ENCODE measurements at places on chromosomes 1 and 21.

GRCh38 chr1:33123266-33123665, 42.3 kb downstream of the AZIN2 start:
- DNase-seq = no peak

DNA sequence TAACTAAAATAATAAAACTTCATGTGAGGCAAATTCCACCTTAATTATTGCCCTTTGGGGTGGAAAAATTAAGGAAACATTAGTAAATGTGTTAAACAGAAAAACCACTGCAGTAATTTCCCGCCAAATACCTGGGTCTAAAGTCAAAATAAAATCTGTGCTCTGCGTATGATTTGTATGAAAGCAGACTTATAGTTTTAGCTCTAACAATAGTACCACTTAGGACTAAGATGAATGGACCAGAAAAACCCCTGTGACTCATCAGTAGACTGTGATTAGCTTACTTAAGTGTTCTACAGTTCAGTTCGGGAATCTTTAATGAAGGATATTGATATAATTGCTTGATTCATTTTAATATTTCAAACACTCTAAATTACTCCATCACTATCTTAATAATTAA, 23.3 kb upstream of the C1orf105 start:
- no peak for DNase-seq

GRCh38 chr1:60541831-60542532, 468.4 kb upstream of the C1orf87 start:
- DNase-seq = no peak

GRCh38 chr1:239811211-239811885, 280.3 kb upstream of the FMN2 start:
- DNase-seq = no peak

DNA sequence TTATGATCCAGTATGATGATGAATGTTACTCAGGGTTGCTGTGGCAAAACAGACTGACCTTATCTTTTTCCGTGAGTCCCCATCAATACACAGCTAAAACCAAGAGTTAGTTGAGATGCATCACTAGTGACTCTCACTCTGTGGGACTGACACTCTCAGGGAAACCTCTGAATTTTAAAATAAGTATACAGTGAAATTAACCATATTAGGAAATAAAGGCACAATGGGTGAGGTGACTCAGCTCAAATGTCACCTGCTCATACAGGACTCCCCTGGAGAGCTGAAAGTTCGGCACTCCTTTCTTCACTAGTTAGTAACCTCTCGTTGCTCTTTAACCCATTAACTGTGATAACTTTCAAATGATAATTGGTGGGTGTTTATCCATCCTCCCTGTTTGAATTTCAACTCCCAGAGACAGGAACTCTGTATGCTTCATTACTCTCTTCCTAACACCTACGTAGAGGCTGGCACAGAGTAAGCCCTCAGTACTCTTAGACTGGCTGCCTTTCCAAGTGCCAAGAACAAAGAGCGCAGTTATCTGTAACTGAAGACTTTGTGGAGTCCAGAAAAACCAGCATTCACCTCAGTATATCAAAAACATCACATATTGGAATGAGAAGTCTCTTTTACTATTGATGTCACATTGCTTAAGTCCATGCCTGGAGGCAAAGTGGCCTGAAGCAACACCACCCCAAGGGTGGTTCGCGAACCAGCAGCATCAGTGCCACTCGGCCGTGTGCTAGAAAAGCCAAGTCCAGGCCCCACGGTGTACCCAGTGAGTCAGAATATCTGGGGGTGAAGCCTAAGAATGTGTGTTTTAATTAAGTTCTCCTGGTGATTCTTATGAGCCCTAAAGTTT, 91.1 kb downstream of the NIBAN1 start:
- DNase-seq = no peak

DNA sequence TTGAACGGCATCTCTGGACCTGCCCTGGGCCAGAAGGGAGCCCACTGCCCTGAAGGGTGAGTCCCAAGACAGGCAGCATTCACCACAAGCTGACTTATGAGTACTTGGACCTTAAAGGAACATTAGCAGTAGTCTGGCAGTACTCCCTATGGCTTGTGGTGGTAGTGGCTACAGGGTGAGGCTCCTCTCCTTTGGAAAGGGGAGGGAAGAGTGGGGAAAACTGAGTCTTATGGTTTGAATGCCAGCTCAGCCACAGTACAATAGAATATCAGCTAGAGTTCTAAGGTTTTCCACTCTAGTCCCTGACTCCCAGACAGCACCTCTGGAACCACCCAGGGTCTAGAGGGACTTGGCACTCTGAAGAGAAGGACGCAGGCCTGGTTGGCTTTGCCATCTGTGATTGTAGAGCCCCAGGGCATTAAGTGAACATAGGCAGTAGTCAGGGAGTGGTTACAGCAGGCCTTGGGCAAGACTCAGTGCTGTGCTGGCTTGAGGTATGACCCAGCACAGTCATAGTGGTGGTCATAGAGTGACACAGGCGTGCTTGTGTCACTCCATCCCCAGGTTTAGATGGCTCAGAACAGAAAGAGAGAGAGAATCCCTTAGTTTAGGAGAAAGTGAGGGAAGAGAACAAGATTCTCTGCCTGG, 31.0 kb downstream of the CD53 start:
- no peak for DNase-seq

DNA sequence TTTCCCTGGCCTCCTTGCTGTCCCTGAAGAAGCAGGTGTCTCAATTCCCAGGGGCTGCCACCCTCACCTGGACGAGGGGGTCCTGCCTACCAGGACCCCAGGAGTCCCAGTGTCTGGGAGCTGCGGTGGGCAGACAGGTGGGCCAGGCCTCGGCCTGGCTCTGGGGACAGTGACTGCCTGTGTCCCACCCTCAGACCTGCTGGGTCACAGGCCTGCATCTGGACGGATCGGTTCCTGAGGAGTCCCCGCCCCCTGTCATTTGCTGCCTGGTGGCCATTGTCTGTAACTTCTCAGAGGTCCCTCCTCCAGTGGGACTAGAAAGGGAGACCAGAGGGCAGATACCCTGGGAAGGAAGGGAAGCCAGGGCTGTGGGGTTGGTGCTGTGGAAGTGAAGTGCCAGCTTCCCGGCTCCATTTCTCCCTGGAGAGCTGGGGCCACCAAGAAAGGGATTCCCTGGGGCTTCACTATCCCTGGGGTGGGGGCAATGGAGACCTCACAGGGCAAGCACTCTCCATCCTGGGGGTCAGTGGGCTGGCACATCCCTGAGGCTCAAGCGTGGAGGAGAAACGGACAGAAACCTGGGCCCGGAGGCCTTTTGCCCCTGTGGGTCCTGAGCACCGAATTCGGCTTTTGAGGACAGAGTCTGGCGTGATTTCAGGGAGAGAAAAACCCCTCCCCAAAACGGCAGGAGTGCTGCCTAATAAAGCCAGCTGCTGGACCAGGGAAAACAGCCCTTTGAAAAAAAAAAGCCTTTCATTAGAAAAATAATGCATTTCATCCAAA, 157.3 kb downstream of the PEX14 start:
- no peak for DNase-seq

DNA sequence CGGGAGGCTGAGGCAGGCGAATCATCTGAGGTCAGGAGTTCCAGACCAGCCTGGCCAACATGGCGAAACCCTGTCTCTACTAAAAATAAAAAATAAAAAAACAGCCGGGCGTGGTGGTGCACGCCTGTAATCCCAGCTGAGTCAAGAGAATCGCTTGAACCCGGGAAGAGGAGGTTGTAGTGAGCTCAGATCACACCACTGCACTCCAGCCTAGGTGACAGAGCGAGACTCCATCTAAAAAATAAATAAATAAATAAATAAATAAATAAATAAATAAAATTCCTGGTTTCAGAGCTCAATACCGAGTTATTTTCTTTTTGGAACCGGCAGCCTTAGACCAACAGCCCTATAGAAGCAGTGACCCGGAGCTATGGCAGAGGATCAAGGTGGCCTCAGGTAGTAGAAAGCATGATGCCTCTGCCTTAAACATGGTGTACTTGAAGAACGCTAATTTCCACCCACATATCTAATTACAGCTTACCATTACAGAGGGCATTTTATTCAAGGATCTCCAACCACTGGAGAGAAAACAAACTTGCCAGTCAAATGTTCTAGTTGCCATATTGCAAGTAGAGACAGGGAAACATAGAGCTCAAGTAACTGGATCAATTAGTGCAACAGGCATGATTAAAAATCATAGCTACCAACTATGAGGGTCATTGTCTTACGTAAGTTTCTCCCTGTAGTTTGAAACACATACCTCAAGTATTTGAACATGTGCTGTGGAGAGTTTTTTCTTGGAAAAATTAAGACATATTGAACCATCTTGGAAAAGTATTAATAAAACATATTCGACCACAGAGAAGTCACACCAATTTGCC, 2.0 kb upstream of the ENAH start:
- no peak for DNase-seq

GRCh38 chr21:37986751-37987399, 70.6 kb upstream of the KCNJ6 start:
- no peak for DNase-seq

- no peak for DNase-seq
Measured at GRCh38 chr21:32653326-32653901, 41.2 kb upstream of the CFAP298 start.

DNA sequence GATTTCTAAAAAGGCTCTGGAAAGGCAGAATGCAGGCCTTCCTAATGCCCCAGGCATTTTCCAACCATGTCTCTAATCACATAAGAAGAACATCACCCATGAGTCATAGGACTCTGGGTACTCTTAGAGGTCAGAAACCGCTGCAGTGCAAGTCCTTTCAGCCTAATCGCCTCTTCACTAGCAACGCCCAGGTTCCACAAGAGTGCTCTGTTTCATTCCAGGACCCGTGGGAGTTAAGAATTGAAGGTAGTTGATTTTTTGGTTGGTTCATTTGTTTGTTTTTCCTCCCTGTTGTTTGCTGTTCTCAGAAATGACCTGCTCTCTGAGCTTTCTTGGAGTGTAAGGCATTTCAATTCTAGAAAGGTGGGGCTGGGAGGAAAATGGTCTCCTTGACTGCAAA, 123.2 kb downstream of the NR5A2 start:
- DNase-seq = no peak

GRCh38 chr1:229105822-229106525, 164.9 kb upstream of the RAB4A start:
- no peak for DNase-seq

- no peak for DNase-seq
Measured at GRCh38 chr1:181801617-181802016, 259.9 kb downstream of the ZNF648 start.

DNA sequence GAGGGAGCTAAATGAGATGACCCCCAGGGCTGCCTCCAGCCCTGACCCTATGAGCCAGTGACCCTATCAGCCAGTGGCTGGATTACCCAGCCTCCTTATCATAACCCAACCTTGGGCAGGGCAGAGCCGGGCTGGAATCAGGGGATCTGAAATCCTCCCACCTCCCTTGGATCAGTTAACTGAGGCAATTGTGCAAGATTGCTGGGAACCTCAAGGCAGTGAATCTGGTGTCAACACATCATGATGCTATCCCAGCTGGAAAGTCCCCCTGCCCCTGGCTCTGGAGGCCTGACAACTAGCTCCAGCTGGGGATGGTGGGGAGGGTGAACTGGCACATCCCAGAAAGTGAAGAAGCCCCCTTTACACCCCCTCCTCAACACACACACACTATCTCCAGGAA, 6.4 kb upstream of the TSPAN1 start:
- no peak for DNase-seq

GRCh38 chr1:230303822-230304221, 122.3 kb downstream of the PGBD5 start:
- no peak for DNase-seq

DNA sequence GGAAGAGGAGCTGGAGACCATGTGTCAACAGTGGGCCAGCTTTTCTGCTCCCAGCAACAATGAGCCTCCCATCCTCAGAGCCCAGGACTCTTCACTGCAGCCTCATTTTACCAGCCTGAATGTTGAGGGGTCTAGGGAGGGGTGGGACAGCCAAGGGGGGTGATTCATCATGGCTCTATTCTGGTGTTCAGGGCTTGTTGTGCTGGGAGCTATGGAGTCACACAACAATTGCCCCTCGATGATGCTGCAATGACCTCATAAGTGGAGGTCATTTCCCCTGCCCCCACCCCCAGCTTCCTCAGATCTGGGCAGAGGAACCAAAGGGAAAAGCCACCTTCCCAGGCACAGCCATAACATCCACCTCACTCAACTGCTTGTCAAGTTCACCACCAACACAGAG, at the start of gene LELP1:
LELP1 (plus strand) TSS at position 301 of the 400 bp plus-strand sequence. CDS start 1,278 bp downstream, outside the sequence.
- no peak for DNase-seq

GRCh38 chr21:46639489-46640386, 4.3 kb downstream of the PRMT2 start:
- DNase-seq = no peak

DNA sequence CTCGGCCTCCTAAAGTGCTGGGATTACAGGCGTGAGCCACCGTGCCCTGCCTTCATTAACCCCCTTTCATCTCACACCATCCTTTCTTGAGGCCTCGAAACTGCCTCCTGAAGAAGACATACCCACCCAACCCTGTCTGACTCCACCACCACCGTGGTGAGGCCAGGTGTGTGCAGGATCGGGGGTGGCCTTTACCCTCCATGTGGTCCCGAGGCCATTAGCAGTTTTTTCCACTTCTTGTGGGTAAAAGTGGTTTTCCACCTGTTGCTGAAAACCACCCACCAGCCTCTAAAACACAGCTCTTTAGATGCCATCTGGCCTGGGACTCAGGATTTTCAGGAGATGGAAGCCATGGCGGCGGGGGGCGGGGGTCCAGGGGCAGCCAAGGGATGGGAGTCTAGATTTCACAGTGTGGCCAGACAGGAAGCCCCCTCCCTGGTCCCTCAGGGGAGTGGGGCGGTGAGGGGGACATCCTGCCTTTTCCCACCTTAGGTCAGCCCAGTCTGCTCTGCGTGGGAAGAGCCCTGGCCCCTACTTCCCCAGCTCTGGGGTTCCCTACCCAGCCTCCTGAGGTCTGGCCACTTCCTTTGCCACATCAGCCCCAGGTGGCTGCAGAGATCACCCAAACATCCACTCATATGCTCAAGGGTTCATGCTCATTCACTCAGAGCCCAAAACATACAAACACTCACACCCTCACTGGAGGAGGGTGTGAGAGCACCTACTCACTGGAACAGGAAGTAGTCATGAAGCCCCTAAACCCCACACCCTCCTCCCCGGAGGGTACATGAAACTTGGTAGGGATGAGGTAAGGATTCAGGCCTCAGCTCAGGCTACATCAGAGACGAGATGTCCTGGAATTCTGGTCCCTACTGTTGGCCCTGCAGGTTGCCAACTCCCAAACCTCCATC, 2.3 kb downstream of the FGR start:
- DNase-seq = no peak
